Ovary (tissue), 10 donors: ENCODE measurements at places on chromosomes 13 and 19.

- peak; percentile 23 for DNase-seq
These were observed 35.9 kb upstream of the MAB21L1 start for GRCh38 chr13:35512271-35512920.

GRCh38 chr19:19547674-19548336 lies 9.7 kb downstream of the CILP2 start:
- DNase-seq: no peak

- peak; percentile 59 for DNase-seq
These were observed 77.9 kb downstream of the ZNF536 start for GRCh38 chr19:30450100-30450499.

- no peak for DNase-seq
These were observed 7.5 kb upstream of the RBM26 start for GRCh38 chr13:79413521-79413920.
